ENCODE measurements at places on chromosomes 3 and 15. TPM values are rescaled to one million over a fixed set of nuclear protein-coding genes. Genes with fewer than 3 reads are reported as not detected.

DNA sequence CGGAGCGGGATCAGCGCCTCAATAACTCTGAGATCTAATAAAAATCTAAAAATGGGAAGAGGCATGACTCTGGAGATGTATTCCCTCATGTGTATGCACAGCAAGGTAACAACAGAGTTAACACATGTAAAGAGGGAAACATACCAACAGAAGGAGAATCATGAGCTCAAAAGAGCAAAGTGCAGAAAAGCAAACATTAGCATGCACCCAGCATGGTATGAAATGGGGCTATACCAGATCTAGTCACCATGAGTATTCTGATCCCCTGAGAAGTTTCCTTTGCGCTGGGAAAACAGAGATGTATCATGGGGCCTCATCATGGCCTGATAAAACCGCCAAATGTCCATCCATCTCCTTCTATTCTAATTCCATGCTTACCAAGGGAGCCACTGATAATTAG is 129.1 kb downstream of the GLDN start:
- no peaks in the 10 kb centered on the region for H3K36me3 ChIP-seq
- no peaks in the 10 kb centered on the region for H3K4me1 ChIP-seq
- H3K27me3 ChIP-seq, result no peaks in the 10 kb centered on the region
- no peak overlapping the region for H3K27ac ChIP-seq

GRCh38 chr15:43212299-43212698 is 8.5 kb downstream of the EPB42 start:
- H3K27ac ChIP-seq, result no peak overlapping the region
- no peaks in the 10 kb centered on the region for H3K4me1 ChIP-seq

DNA sequence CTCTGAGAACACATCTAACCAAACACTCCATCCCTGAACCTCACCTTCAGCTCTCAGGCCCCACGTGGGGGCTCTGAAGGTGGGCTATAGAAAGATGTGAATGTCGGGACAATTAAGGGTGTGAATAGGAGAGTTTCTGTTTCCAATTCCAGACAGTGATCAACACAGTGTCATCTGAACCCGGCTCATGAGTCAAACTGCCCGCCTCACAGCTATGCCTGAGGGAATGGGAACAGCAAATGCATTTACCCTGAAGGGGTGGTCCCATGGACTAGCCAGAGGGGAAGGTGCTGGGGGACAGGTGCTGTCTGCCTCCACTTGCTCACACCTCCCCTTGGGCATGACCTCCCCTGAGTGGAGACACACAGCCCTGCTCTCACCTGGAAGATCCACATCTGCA is 6.3 kb downstream of the RTP2 start:
- no peaks in the 10 kb centered on the region for H3K36me3 ChIP-seq
- H3K27ac ChIP-seq, result no peak overlapping the region
- DNase-seq, result no peak
- H3K4me3 ChIP-seq, result no peak overlapping the region
- H3K4me1 ChIP-seq, result no peaks in the 10 kb centered on the region

GRCh38 chr3:43766672-43767465 is 76.1 kb downstream of the ABHD5 start:
- H3K27ac ChIP-seq, result no peak overlapping the region
- DNase-seq, result no peak
- H3K36me3 ChIP-seq, result no peaks in the 10 kb centered on the region

Gene MRAS
- 2.4 TPM for total RNA-seq

Gene EFCC1
- total RNA-seq, result 0.70 TPM

DNA sequence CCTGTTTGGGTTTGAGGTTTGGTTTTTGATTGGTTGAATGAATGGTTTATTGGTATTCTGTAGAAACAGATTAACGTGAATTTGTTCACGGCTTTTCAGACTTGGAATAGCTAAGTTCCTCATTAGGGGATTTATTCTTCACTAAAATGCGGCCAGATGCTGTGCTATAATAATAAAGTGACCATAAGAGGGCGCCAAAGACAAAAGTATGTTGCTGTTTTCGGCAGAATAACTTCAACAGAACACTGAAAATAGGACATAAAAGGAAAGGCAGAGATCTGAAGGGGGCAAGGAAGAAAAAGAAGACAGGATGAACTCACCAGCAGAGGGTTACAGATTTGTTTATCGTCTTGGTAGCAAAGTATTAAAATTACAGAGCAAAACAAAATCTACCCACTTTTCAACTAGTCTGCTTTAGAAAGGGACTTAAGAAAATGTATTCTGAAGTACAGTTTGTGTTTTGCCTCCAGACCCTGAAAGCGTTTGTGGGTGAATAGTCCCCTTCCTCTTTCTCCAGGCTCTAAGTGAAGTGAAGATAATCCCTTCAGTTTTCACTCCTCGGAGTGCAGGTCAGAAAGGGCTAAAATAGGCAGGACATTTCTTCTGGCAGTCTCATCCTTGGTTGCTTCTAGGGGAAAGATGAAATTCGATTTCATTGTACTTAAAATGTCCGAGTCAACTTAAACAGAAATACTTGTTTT is 147.6 kb downstream of the IL20RB start:
- no peak overlapping the region for H3K4me3 ChIP-seq
- no peaks in the 10 kb centered on the region for H3K27me3 ChIP-seq
- H3K27ac ChIP-seq, result no peak overlapping the region
- H3K4me1 ChIP-seq, result no peaks in the 10 kb centered on the region

DNA sequence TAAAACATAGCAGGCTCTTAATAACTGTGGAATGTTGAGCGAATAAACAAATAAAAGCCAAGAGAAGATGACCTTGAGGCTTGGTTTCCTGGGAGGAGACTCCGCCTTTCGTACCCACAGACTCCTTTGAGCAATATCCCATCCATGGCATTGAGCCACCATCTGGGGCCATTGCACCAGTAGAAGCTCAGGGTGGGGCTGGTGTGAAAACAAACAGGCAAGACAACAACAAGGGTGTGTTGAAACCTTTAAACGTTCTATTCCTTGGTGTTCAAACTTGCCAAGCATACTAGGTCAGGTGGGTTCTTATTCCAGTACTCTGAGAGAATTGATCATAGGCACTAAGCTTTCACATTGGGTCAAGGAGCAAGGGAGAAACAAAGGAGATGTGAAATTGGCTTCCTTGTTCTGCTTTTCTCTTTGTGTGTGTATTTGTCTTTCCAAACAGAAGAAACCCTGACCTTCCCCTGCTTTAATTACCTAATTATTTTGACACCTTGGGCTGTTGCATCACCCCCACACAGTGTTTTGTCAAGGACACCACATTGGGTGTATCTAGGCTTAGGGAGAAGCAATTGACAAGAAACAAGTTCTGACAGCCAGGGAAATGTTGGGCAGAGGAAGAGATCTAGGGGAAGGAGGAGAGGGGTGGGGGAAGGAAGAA is 105.1 kb upstream of the BCL6 start:
- peaks cover 5% of the 10 kb centered on the region for H3K4me1 ChIP-seq
- no peak for DNase-seq
- no peak overlapping the region for H3K27ac ChIP-seq
- no peaks in the 10 kb centered on the region for H3K36me3 ChIP-seq
- no peaks in the 10 kb centered on the region for H3K27me3 ChIP-seq
- no peak overlapping the region for H3K4me3 ChIP-seq

GRCh38 chr3:32410367-32411246 is 19.0 kb downstream of the CMTM7 start:
- H3K27me3 ChIP-seq, result no peaks in the 10 kb centered on the region
- no peak overlapping the region for H3K4me3 ChIP-seq
- no peak for DNase-seq

Gene FBXO40
- not detected for total RNA-seq

DNA sequence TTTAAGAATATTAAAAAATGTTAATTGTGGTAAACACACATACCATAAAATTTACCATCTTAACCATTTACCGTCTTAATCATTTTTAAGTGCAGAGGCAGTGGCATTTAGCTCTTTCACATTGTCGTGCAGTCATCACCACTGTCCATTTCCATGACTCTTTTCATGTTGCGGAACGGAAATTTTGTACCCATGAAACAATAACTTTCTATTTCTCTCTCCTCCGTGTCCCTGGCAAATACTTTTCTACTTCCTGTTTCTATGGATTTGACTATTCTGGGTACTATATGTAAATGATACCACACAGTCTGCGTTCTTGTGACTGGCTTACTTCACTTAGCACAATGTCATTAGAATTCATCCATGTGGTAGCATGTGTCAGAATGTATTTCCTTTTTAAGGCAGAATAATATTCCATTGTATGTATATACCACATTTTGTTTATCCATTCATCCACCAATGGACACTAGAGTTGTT is 27.9 kb downstream of the AKAP13 start:
- peaks cover 19% of the 10 kb centered on the region for H3K4me1 ChIP-seq
- H3K27ac ChIP-seq, result peak overlapping the region; percentile 49
- no peak overlapping the region for H3K4me3 ChIP-seq
- H3K36me3 ChIP-seq, result no peaks in the 10 kb centered on the region
- H3K27me3 ChIP-seq, result no peaks in the 10 kb centered on the region

Gene PIGZ
- total RNA-seq, result 2.3 TPM

DNA sequence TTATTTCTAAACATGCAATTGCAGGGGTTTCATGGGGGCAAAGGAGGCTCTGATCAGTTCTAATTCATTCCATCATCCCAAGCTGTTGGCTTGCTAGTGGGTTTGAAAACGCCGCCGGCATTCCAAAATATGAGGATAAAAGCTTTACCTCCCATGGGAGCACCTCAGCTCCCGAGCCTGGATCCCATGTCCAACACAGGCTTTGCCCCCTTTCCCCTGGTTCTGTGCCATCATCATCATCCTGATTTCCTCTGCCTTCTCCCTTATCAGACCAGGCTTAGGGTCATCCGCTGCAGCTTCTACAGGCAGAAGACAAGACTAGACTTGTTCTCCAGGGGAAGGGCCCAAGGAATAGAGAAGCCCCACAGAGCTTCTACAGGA is 25.4 kb downstream of the SH3BP5 start:
- H3K4me3 ChIP-seq, result no peak overlapping the region
- H3K27me3 ChIP-seq, result no peaks in the 10 kb centered on the region

DNA sequence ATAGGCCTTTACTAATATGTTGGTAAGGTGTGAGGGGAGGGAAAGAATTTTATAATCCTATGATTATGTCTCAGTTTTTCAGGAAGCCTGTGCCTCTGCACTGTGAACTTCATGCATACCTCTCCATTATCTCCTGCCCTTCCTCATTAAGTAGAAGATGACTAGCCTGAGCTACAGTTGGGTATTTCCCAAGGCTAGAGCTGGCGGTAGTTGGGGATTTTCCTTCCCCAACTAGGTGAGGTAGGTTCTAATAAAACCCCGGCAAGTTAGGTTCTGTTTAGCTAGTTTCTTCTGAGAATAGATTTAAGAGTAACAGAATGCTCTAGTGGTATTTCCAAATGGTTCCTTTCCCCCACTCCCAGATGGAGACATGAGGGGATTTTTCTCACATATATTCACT is 414.5 kb downstream of the GRM7 start:
- H3K27me3 ChIP-seq, result no peaks in the 10 kb centered on the region
- no peak overlapping the region for H3K4me3 ChIP-seq
- H3K27ac ChIP-seq, result no peak overlapping the region
- no peak for DNase-seq
- no peaks in the 10 kb centered on the region for H3K4me1 ChIP-seq
- no peaks in the 10 kb centered on the region for H3K36me3 ChIP-seq

- H3K27ac ChIP-seq, result no peak overlapping the region
- no peaks in the 10 kb centered on the region for H3K36me3 ChIP-seq
These were observed 92.6 kb upstream of the ZBTB20 start for GRCh38 chr3:115239717-115240116.

GRCh38 chr3:123745184-123745855 is 138.8 kb downstream of the MYLK start:
- H3K36me3 ChIP-seq, result no peaks in the 10 kb centered on the region
- no peaks in the 10 kb centered on the region for H3K27me3 ChIP-seq
- no peaks in the 10 kb centered on the region for H3K4me1 ChIP-seq

Gene P2RY12
- total RNA-seq, result 1.6 TPM

Gene DUOXA2
- total RNA-seq, result not detected

Gene A4GNT
- total RNA-seq, result not detected

DNA sequence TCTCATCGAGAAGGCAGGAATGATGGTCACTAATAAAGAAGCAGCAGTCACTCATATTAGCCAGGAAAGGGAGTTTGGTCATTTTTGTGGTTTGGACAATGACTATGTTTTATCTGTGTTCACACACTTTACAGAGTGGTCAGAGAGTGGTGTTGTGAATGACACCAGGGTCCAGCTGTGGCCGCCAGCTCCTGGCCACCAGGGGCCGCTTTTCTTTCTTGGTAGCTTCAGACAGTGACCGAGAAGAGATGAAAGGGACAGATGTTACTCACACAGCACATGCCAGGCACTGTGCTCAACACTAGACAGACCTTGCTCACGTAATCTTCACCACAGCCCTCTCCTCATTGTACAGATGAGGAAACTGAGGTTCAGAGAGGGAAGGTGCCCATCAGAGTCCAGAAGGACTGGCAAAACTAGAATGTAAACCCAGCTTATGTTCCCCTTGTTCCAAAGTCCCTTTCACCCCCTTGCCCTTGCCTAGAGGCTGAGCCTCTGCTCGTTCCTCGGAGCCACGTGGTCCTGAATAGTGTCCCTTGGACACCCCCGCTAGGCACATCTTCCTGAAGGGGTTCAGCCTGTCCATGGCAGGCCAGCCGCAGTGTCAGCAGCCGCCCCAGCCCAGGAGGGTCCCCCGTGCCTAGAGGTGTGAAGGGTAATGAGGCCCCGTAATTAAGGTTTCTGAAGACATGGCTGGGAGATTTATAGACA is 55.6 kb downstream of the CYP11A1 start:
- no peak for DNase-seq
- H3K4me1 ChIP-seq, result peaks cover 32% of the 10 kb centered on the region
- H3K4me3 ChIP-seq, result no peak overlapping the region
- no peaks in the 10 kb centered on the region for H3K36me3 ChIP-seq
- no peak overlapping the region for H3K27ac ChIP-seq

GRCh38 chr15:79101866-79102581 is 11.4 kb upstream of the RASGRF1 start:
- H3K4me3 ChIP-seq, result no peak overlapping the region
- H3K4me1 ChIP-seq, result no peaks in the 10 kb centered on the region
- H3K27ac ChIP-seq, result no peak overlapping the region
- H3K27me3 ChIP-seq, result no peaks in the 10 kb centered on the region
- H3K36me3 ChIP-seq, result no peaks in the 10 kb centered on the region

Gene GHRL
- total RNA-seq, result 1.4 TPM

GRCh38 chr3:76044601-76045600 is 259.6 kb upstream of the ZNF717 start:
- H3K27me3 ChIP-seq, result no peaks in the 10 kb centered on the region
- H3K27ac ChIP-seq, result no peak overlapping the region
- DNase-seq, result no peak
- no peaks in the 10 kb centered on the region for H3K36me3 ChIP-seq
- no peaks in the 10 kb centered on the region for H3K4me1 ChIP-seq
- no peak overlapping the region for H3K4me3 ChIP-seq

DNA sequence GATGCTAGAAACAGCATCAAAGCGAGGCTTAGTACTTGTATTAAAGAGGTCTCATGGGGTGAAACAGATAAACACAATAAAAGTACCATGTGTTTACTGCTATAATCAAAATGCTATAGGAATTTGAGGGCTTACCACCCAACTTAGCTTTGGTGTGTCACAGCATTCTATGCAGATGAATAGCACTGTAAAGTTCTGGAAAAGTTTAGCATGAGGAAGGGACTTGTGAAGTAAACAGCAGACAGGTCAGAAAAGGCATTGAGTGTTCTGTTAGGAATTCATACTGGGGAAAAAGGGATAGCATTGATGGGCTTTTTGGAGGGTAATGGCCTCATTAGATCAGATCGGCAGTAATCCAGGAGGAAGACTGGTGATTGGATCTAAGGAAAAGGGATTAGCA is 505.3 kb downstream of the NLGN1 start:
- no peak overlapping the region for H3K27ac ChIP-seq
- no peaks in the 10 kb centered on the region for H3K36me3 ChIP-seq
- no peaks in the 10 kb centered on the region for H3K4me1 ChIP-seq
- H3K27me3 ChIP-seq, result no peaks in the 10 kb centered on the region

GRCh38 chr3:43019006-43019809 is 40.1 kb downstream of the GASK1A start:
- H3K27me3 ChIP-seq, result no peaks in the 10 kb centered on the region
- no peak overlapping the region for H3K27ac ChIP-seq
- H3K4me1 ChIP-seq, result peaks cover 63% of the 10 kb centered on the region
- no peaks in the 10 kb centered on the region for H3K36me3 ChIP-seq
- no peak for DNase-seq

Gene TAMM41
- 25.8 TPM for total RNA-seq

Gene SPATA12
- not detected for total RNA-seq

Measured in natural killer cell (primary cell).